ENCODE measurements at places on chromosomes 2 and 18.

DNA sequence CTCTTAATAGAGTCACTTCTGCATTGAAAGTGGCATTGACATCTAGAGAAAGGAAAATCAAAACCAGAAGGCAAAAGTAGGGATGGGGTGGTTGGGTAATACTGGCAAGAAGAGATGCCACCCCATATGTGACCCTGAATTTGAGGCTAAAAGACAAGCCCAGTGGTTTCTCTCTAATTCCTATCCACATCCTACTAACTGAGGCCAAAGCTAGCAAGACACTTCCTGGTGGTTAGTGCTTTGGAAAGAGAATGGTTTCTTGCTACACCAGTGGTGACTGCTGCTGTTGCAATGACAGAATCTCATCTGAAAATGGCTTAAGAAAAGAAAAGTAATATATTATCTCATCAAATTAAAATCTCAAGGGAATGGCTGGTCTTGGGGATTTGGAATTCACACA lies 640.6 kb downstream of the EPHA4 start:
- DNase-seq, result peak; percentile 52

DNA sequence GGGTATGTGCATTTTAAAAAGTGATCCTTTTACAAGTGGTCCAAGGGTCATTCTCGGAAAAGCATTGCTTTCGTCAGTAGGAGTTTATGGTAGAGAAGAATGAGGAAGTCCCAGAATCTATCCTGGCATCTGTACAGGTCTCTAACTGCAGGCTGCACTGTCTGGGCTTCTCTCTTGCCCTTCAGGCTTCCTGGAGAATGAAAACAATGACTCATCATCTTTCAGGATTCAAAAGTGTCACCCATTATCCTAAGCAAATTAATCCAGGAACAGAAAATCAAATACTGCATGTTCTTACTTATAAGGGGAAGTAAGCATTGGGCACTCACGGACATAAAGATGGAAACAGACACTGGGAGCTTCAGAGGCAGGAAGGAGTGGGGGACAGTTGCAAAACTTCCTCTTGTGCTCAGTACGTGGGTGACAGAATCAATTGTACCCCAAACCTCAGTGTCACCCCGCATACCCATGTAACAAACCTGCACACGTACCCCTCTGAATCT lies 60.2 kb upstream of the TXNDC2 start:
- peak; percentile 94 for DNase-seq

DNA sequence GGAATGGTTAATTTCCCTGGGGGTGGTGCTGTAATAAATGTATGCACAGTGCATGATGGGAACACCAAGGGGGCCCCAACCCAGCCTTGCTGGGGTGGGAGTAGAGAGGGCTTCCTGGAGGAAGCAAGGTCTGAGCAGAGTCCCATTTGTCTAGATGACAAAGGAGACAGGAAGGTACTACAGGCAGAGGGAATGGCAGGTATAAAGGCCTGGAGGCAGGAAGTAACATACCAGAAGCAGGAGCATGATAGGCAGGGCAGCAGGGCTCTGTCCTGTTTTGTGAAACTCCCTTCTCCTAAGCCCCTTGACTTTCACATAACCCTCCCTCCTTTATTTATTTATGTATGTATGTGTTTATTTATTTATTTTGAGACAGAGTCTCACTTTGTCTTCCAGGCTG lies 3.9 kb downstream of the GMPPA start:
- DNase-seq, result no peak

DNA sequence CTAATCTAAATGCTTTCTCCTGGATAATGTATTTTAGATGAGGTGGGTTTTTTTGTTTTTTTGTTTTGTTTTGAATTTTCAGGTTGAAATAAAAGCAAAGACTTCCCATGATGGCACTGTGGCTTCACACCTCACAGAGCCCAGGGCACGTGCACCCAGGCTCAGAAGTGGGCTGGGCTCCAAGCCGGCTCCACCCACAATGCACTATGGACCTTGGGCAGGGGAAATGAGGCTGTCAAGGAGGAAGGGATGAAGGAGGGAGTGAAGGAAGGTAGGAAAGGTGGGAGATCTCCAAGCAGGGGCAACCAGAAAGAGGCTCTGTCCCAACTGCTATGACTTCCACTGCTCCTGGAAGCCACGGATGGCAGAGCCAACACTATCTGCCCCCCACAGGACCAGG lies 60.4 kb downstream of the BIN1 start:
- no peak for DNase-seq

DNA sequence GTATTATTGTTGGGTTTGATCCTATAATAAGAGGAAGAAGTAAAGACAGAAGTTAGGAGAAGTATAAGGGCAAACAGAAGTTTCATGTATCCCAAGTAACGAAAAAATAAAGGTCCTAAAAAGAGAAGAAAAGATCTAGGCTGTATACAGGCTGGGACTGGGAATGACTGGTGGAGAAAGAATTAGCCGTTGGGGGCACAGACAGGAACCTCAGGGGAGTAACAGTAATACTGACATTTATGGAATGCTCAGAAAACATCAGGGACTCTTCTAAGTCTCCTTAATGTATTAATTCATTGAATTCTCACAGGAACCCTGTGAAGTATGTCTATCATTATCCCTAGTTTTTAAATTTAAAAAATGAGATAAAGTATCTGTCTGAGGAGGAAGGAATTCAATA lies 67.6 kb downstream of the PTPN2 start:
- DNase-seq, result no peak

GRCh38 chr2:237752761-237753165 lies 45.8 kb upstream of the RBM44 start:
- no peak for DNase-seq

GRCh38 chr2:33836628-33837027 lies 237.5 kb upstream of the FAM98A start:
- no peak for DNase-seq

DNA sequence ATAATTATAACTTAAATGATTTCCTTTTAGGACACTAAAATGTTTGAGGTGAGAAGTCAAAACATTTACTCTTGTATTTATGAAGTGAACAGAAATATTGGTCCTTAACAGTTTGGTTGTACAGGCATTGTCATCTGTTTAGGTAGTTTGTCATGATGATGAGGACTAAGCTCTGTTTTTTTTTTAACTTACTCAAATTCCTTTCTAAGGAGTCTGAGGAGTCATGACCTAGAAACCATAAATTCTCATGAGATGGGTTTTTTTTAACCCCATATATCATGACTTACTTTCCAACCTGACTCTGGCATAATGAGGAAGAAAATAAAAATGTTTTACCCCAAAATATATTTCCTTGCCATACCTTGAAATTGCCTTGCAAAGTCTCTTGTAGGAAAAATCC lies 1176.2 kb downstream of the SUCLG1 start:
- DNase-seq, result no peak

DNA sequence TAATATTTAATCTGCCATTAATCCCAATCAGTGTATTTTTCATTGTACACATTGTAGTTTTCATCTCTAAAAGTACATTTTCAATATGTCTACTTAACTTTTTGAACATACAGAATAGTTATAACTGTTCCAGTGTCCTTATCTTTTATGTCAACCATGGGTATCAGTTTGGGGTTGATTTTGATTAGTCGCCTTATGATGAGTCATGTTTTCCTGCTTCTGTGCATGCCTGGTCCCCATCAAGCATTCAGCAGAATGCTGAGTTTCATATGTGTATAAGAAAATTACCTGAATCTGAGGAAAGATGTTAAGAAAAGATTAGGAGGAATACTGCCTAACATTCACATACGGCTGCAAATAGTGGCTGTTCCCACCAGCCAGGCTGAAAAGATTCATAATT lies 17.7 kb downstream of the SPDYA start:
- DNase-seq, result no peak

DNA sequence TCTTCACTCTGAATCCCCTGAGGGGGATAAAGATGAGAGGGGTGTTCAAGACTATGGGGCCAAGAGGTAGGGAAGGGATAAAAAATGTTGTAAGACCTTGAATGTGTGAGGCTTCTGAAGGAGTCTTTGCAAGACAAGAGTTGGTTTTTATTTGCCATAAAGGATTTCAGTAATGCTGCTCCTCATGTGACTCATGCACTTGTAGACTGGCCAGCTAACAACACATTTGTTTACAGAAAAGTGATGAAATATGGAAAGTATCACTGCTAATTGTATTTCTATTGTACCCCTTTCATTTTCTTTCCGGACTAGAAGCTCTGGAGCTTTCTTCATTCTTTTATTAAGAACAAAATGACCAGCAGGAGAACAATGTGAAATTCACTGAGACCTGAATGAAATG lies 782.1 kb downstream of the EPHA4 start:
- DNase-seq, result peak; percentile 64

DNA sequence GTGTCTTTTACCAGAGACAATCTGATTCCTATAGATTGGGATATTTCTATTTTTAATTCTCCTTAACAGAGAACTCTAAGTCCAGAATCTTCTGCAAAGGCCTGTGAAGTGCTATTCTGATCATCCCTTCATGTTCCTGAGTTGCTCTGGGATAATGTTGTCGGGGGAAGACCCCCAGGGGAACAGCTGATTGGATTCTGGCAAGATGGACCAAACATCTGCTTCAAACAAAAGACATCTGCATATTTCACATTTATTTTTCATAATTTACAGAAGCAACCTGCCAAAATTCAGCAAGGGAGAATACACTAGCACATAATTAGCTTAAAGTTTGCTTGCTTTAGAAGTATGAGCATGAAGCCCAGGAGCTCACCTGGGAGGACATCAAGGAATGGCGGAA lies 116.0 kb upstream of the ETAA1 start:
- peak; percentile 25 for DNase-seq

Measured in fibroblast of gingiva (primary cell).